ENCODE measurements at places on chromosomes 12 and 14.

DNA sequence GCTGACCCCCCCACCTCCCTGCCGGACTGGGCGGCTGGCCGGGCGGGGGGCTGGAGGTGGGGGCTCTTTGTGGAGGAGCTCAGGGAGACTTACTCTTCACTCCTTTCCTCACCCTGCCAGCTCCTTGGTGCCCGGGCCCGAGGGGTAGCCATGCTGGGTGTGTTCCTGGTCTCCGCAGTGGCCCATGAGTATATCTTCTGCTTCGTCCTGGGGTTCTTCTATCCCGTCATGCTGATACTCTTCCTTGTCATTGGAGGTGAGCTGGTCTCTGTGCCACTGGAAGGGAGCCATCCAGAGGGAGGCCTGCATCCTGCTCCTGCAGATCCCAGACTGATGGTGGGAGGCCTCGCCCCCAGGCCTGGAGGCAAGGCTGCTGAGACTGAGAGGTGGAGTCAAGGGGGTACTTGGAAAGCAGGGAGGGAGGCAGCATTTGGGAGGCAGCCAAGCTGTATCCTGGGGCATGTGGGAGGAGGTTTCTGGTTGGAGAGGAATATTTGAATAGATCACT is 19.7 kb downstream of the SOAT2 start:
- DNase-seq, result no peak

DNA sequence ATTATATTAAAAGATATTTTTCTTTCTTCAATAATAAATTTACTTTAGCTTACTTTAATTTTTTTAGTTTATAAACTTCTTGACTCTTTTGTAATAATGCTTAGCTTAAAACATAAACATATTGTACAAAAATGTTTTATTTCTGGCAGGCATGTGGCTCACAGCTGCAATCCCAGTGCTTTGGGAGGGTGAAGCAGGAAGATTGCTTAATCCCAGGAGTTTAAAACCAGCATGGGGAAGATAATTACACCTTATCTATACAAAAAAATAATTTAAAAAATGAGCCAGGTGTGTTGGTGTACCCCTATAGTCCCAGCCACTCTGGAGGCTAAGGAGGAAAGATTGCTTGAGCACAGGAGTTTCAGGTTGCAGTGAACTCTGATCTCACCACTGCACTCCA is 120.7 kb downstream of the GPHN start:
- peak; percentile 4 for DNase-seq

GRCh38 chr12:101116911-101117310 is 93.1 kb downstream of the SLC5A8 start:
- no peak for DNase-seq

- no peak for DNase-seq
These were observed 258.1 kb downstream of the IPO8 start for GRCh38 chr12:30437616-30438015.

GRCh38 chr14:65349100-65349499 is 63.4 kb upstream of the FUT8 start:
- DNase-seq, result no peak

DNA sequence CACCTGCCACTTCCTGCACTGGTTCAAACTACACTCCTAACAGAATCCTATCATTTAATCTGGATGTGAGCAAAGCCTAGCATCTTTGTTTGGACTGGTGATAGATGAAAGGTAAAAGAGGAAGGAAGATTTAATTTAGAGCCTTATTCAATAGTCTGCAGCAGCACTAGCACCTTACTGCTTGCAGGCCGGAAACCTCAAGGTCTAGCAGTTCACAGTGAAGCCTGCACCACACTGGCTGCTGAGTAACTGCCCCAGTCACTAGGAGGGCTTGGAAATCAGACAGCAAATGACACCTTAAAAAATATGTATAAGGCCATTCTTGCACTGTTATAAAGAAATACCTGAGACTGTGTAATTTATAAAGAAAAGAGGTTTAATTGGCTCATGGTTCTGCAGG is 358.0 kb downstream of the DAD1 start:
- DNase-seq, result no peak

- no peak for DNase-seq
These were observed 15.9 kb downstream of the KRT85 start for GRCh38 chr12:52351196-52352059.

DNA sequence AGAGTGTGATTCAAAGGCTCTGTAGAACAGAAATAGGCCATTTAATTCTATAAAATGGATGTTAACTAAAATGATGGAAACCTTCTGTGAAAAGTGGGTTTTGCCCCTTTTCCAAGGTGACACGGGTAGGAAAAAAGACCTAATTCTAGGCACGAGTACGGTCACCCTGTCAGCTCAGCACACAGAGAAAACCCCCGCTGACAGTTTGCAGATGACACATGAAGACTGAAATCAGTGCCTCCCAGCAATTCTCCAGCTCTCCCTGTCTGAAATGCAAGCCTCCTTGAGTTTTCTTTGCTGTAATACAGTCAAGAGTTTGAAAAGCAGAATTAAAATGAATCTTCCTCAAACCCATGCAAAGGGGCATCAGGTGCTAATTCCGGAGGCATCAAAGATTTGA is 230.0 kb downstream of the TMEM132D start:
- DNase-seq, result no peak

- no peak for DNase-seq
These were observed 993.9 kb downstream of the GALC start for GRCh38 chr14:86999036-86999435.

DNA sequence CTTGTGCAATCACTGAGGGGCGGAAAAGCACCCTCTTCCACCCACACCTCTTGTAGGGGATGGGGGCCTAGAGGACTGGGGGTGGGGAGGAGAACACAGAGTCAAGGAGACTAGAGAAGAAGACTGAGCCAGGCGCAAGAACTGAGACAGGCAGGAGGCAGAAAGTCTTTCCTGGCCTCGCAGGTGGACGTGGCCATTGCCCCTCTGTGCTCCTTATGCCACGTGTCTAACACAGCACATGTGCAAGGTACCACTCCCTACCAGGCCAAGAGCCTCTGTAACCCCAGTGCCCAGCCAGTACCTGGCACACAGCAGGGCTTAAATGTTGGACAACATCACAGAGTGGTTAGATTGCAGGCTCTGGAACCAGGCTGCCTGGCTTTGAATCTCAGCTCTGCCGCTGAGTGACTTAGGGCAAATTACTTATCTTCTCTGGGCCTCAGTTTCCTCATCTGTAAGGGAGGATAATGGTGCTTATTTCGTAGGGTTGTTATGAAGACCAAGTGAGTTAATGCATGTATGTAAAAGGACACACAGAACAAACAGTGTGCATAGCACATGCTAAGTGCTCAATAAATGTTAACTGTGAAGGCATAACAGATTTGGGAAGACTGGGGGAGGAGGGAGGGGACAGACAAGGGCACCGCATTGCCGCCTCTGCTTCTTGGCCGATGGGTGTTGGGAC is 1.4 kb upstream of the TAMALIN start:
- no peak for DNase-seq

DNA sequence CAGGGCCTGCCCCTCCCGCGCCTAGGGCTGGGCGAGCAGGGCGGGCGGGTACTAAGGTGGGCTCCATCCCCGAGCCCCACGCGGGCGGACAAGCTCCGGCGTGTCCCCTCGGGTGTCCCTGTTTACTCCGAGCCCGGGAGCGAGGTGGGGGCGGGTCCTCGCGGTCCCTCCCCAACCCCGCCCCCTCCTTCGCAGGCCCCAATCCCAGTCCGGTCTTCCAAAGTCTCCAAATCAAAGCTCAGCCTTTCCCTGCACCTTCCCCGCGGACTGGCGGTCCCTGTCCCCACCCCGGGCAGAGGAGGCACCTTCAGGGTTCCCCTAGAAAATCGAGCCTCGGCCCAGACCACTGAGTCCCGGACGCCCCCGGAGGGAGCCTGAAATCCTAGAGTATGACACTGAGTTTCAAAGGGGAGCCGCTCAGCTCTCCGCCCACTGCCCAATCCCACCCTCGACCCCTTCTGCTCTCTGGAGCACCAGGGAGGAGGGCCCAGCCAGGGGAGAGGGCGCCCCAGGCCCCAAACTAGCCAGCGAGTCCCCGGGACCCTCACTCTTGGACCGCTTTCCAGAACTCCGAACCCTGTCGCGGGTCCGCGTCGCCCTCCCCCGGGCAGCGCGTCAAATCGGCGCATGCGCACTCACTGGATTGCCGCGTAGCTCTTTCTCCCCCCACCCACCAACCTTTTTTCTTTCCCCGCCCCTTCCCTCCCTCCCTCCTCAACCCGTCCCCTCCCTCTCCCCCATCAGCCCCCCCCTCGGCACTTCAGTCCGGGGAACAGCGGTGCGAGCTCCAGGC is at the start of gene LRP1:
Gene LRP1 (plus strand): TSS at position 758 of the 793 bp plus-strand sequence. CDS start 482 bp downstream, outside the sequence.
- DNase-seq, result peak; percentile 76

- no peak for DNase-seq
These were observed 20.9 kb downstream of the ZC2HC1C start for GRCh38 chr14:75090353-75090752.

- DNase-seq, result no peak
These were observed 160.6 kb upstream of the SYT1 start for GRCh38 chr12:78703820-78704525.

- DNase-seq, result no peak
These were observed 13.9 kb upstream of the KRR1 start for GRCh38 chr12:75525263-75525662.

GRCh38 chr12:99026332-99027054 is 381.4 kb downstream of the APAF1 start:
- DNase-seq, result no peak

GRCh38 chr12:116537101-116537904 is 21.9 kb upstream of the MAP1LC3B2 start:
- DNase-seq, result no peak

- no peak for DNase-seq
These were observed 18.2 kb downstream of the RPAP3 start for GRCh38 chr12:47687636-47688035.

GRCh38 chr12:97713270-97713669 is 250.7 kb downstream of the RMST start:
- DNase-seq, result peak; percentile 61

DNA sequence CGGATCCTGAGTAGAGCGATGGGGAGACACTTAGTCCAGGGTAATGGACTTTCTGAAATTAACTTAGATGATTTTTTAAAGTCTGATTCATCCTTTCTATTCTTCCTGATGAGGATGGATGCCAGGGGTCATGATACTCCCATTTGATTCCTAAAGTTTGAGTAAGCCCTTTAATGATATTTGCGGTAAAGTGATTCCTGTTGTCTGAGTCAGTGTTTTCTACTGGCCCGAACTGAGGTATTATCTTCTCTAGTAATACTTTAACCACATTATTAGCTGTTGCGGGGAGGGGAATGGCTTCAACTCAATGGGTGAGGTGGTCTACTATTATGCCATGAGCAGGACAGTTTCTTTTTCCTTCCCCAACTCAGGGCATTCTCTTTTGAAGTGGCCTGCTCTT is 111.6 kb downstream of the RIN3 start:
- DNase-seq, result no peak

DNA sequence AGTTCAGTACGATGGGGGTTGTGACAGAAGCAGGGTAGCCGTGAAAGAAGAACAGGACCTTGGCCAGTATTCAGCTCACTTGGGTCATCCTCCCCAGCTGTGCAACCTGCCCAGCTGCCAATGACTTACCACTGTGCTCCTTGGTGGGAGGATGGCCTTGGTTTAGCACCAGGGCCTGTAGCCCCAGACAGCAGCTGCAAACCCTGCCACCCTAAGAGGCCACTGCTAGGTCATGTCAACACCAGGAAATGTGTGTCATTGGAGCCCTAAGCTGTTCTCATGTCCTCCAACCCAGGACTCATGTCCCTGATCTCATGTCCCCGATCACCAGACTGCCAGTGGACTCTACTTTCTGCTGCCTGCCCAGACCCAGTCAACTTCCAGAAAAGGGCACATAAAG is 3.0 kb upstream of the CRACR2A start:
- DNase-seq, result no peak
